GM03348 (cell line): ENCODE measurements at places on chromosomes 4 and X.

- DNase-seq: no peak
Measured at GRCh38 chr4:66032571-66032970, 362.3 kb upstream of the EPHA5 start.

- DNase-seq: no peak
Measured at GRCh38 chr4:7252510-7253340, 60.4 kb downstream of the SORCS2 start.

DNA sequence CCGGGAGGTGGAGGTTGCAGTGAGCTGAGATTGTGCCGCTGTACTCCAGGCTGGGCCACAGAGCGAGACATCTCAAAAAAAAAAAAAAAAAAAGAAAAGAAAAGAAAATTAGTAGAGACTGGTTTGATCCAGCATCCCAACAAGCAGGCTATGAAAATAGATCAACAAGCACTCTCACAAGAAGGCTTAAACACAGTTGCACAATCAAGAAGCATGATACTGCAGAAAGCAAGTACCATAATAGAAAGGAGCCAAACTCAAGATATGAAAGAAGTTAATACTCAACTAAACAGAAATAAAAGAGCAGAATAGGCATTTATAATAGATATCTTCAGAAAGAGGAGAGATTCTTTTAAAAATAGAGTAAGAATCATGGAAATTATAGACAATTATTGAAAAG, 10.6 kb downstream of the TLR6 start:
- no peak for DNase-seq

GRCh38 chr4:152073351-152074087, 312.7 kb upstream of the GATB start:
- peak; percentile 49 for DNase-seq

DNA sequence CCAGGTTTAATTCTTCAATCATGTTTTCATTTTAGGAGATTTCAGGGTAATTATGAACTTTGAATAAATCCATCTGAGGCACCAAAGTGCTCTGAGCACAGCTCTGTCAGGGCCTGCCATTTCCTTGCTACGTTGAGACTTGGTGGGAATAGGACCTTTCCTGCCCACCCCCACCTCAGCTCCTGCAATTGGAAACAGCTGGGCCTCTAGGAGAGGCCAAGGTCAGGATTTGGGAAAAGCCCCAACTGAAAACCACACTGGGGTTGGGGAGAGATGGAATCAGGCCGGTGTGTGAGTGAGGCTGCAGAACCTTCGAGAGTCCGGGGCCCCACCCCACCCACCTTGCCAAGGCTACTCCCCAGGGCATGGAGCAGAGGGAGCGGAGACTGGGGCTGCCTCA, 212.7 kb upstream of the BCOR start:
- no peak for DNase-seq

DNA sequence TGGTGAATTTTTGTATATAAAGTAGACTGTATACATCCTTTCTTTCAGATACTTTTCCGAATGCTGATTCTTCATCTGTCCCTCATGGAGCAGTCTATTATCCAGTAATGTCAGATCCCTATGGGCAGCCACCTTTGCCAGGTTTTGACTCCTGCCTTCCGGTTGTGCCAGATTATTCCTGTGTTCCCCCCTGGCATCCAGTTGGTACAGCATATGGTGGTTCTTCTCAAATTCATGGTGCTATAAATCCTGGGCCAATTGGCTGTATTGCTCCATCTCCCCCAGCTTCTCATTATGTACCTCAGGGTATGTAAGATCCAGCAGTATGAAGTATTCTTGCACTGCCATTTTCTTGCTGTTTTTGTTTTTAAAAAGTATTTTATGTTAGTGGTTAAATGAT, 78.7 kb downstream of the ALG13 start:
- no peak for DNase-seq

- DNase-seq: peak; percentile 67
Measured at GRCh38 chr4:64158648-64159326, 250.5 kb downstream of the TECRL start.

- DNase-seq: no peak
Measured at GRCh38 chr4:142331132-142331531, 515.0 kb downstream of the INPP4B start.

GRCh38 chr4:2731907-2732317, 24.2 kb downstream of the TNIP2 start:
- no peak for DNase-seq

- no peak for DNase-seq
Measured at GRCh38 chr4:151469970-151470369, 61.0 kb downstream of the FHIP1A start.

DNA sequence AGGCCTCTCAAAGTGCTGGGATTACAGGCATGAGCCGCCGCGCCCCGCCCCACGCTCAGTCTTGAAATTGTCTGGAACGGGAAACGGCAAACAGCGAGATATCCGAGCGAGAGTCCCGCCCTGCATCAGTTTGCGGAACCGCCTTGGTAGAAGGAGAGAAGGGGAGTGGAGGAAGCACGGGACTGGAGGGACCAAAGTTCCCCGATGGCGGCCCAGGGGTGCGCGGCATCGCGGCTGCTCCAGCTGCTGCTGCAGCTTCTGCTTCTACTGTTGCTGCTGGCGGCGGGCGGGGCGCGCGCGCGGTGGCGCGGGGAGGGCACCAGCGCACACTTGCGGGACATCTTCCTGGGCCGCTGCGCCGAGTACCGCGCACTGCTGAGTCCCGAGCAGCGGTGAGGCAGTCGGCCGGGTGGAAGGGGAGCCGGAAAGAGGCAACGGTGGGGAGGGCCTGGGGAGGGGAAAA, at the start of gene BST1:
BST1 (plus strand) TSS at position 125 of the 463 bp plus-strand sequence; CDS start at position 205, 80 bp downstream.
- DNase-seq: peak; percentile 64

DNA sequence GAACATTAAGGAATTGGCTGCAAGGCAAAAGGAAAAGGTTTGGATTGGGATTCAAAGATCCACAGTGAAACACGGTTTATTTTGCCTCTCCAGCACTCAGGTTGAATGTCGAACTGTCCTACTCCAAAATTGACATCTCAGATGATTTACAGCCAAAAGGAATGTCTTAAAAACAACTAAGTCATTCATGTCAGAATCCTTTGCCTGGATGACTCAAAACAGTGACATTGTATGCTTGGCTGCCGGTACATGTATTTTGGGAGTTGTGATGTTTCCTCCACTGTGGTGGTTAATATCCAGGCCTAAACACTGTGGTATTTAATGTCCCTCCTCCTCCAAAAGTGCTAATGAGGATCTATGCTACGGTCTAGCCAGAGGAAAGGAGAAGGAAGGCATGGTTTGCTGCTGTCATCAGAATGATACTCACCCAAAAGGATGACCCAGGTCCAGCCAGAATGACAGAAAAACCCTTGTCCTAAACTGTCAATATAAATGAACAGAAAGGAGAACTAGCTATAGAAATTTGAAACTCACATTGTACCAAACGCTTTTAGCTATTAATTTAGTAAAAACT, 20.9 kb downstream of the PGM2 start:
- no peak for DNase-seq

GRCh38 chr4:104500442-104500841, 5.7 kb upstream of the CXXC4 start:
- DNase-seq: no peak
